ENCODE measurements at places on chromosomes 5 and 9. TPM values are rescaled to one million over a fixed set of nuclear protein-coding genes. Genes with fewer than 3 reads are reported as not detected.

GRCh38 chr5:65790371-65791163, 68.6 kb downstream of the NLN start:
- DNase-seq = no peak

DNA sequence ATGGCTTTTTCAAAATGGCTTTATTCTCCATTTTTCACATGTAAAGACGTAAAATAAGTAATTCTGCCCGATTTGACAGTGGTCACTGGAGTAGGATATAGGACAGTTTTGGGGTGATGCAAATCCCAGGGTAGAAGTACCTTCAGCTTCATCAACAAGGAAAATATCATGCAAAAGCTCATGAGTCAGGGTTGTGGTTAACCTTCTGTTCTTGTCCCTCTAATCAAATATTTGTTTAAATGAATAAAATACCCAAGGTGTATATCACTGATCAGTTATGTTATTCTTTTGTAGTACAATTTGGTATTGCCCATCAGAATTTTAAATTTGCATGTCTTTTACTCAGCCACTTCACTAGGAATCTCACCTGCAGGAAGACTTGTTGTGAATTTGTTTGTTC, 40.0 kb downstream of the FBXL7 start:
- no peak for DNase-seq

GRCh38 chr5:170552621-170553115, 48.8 kb downstream of the KCNIP1 start:
- peak; percentile 66 for DNase-seq

DNA sequence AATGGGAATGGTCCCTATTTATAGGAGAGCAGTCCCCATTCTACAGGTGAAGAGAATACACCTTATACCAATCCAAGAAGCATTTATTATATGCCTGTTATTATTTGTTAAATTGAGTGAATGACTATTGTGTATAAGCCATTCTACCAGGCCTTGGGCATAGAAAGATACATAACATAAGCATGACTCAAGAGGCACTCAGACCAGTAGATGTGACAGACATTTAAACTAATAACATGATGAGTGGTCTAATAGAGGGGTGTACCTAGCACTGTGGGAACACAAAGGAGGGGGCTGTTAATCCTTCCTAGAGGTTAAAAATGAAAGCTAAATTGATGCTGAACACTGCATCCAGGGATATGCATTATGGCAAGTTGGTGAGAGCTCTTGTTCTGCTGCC, 145.0 kb upstream of the TNC start:
- no peak for DNase-seq

DNA sequence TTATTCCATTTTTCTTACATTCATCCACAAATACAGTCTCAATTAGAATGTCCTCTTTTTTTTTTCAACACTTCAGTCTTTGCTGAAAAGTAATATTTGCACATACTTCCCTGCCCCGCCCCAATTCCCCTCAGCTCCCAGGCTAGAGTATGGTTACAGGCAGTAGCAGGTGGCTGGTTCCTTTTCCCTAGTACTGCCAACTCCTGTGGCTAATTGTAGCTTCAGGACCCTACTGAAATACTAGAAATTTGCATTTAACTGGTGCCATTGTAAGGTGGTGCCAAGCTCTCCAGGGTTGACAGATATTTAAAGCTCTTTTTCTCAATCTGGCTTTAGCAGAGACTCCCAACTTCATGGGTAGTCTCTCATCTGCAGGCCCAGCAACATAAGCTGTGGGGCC, 80.3 kb downstream of the FAM81B start:
- no peak for DNase-seq

STPG3 gene
- total RNA-seq = not detected

ALDOB gene
- total RNA-seq = not detected
